Left ventricle myocardium inferior (tissue), 1 donor: ENCODE measurements at places on chromosomes 12 and 14. TPM values are rescaled to one million over a fixed set of nuclear protein-coding genes. Genes with fewer than 3 reads are reported as not detected.

DNA sequence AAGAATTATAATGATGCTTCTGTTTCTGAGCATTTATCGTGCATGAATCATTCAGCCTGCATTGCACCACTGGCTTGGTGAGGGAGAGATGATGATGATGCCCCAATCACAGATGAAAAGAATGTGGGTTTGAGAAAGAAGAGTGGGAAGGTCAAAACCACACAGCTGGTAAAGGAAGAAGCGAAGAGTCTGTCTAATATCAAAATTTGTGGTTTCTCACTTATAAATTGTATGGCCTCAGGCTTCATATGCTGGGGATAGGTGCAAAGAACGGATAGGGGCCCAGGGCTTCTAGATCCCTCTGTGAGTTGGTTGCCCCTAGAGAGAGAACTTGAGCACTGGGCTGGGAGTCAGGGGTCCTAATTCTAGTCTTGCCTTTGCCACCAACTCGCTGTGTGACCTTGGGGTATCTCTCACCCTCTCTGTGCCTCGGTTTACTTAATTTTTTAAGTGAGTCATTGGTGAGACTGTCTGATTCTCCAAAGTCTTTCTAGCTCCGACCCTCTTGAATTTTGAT lies 2.2 kb downstream of the OASL start:
- peaks cover 4% of the 10 kb centered on the region for H3K27me3 ChIP-seq
- no peak overlapping the region for H3K4me3 ChIP-seq
- peaks cover 10% of the 10 kb centered on the region for H3K4me1 ChIP-seq
- no peaks in the 10 kb centered on the region for H3K36me3 ChIP-seq

- H3K4me1 ChIP-seq = peaks cover 21% of the 10 kb centered on the region
- peak; percentile 39 for DNase-seq
- H3K36me3 ChIP-seq = no peaks in the 10 kb centered on the region
- peak overlapping the region; percentile 33 for H3K27ac ChIP-seq
Measured at GRCh38 chr12:65496617-65497016, 218.1 kb downstream of the MSRB3 start.

GRCh38 chr14:67158566-67158965 lies 30.7 kb upstream of the GARIN2 start:
- H3K36me3 ChIP-seq = no peaks in the 10 kb centered on the region
- no peak overlapping the region for H3K27ac ChIP-seq
- H3K4me3 ChIP-seq = no peak overlapping the region
- H3K27me3 ChIP-seq = no peaks in the 10 kb centered on the region
- no peaks in the 10 kb centered on the region for H3K4me1 ChIP-seq

GRCh38 chr12:52501490-52501889 lies 8.4 kb upstream of the KRT6A start:
- no peak overlapping the region for H3K4me3 ChIP-seq
- H3K4me1 ChIP-seq = peaks cover 8% of the 10 kb centered on the region
- H3K36me3 ChIP-seq = no peaks in the 10 kb centered on the region
- no peak for DNase-seq
- peaks cover 30% of the 10 kb centered on the region for H3K27me3 ChIP-seq
- H3K27ac ChIP-seq = no peak overlapping the region

GRCh38 chr14:103688906-103689902 lies 26.0 kb downstream of the XRCC3 start:
- H3K36me3 ChIP-seq = peaks cover 65% of the 10 kb centered on the region
- H3K4me1 ChIP-seq = peaks cover 56% of the 10 kb centered on the region
- no peak overlapping the region for H3K4me3 ChIP-seq
- H3K27me3 ChIP-seq = no peaks in the 10 kb centered on the region

GRCh38 chr12:62130834-62131552 lies 129.2 kb upstream of the USP15 start:
- H3K27ac ChIP-seq = no peak overlapping the region
- H3K36me3 ChIP-seq = no peaks in the 10 kb centered on the region
- H3K4me3 ChIP-seq = no peak overlapping the region
- H3K4me1 ChIP-seq = no peaks in the 10 kb centered on the region
- DNase-seq = no peak

- DNase-seq = no peak
- H3K36me3 ChIP-seq = no peaks in the 10 kb centered on the region
- no peaks in the 10 kb centered on the region for H3K27me3 ChIP-seq
- peaks cover 18% of the 10 kb centered on the region for H3K4me1 ChIP-seq
- no peak overlapping the region for H3K4me3 ChIP-seq
Measured at GRCh38 chr12:92275443-92276154, 130.0 kb upstream of the BTG1 start.

The TPPP2 gene
- total RNA-seq = 1.6 TPM
